Peyer's patch (tissue), 4 donors: ENCODE measurements at places on chromosomes 5 and 9. TPM values are rescaled to one million over a fixed set of nuclear protein-coding genes. Genes with fewer than 3 reads are reported as not detected.
A peak's percentile ranks its signal among the peaks of the same experiment; 100 is the strongest.

DNA sequence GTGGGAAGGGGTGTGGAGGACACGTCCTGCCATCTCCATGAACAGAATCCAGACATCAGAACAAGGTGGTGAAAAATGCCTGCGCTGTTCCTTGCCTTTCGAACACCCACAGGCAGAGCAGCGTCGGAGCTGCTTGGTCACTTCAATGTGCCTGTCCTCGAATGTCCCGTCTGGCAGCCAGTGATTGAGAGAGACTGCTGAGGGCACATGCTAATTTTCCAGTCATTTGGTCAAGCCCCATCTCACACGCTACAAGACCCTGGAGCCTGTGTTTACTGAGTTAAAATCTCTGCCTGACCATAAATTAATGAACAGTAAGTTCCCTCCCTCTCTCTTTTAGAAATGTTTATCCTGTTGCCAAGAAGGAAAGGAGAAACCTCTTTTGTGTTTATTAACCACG is 149.3 kb downstream of the NTRK2 start:
- no peak for DNase-seq

GRCh38 chr9:112176524-112176923 is 1.4 kb upstream of the SUSD1 start:
- DNase-seq: no peak

DNA sequence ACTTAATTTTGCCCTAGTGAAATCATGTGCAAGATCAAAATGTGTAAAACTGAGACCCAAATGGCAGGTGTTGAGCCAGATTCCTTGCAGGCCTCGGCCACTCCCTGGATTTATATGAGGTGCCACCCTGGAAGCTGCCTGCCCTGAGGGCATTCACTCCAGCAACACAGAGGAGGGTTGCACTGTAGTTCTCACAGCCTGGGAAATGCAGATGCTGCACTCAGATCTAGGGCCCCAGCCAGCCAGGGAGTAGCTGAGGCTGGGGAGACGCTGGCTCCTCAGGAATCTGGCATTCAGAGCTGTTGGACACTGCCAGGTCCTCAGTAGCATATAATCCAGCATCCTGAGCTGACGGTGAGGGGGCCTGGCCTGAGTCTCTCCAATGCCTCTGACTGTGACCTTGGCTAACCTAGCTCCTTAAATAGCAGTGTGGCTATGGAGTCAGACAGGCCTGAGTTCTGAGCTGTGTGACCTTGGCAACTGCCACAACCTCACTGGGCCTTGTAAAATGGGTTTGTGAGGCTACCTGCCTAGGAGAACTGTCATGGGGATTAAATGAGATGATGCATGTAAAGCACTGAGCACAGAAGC is 8.7 kb downstream of the KCNMB1 start:
- DNase-seq: no peak

- DNase-seq: no peak
These were observed 376.1 kb downstream of the EFNA5 start for GRCh38 chr5:107294669-107295068.

DNA sequence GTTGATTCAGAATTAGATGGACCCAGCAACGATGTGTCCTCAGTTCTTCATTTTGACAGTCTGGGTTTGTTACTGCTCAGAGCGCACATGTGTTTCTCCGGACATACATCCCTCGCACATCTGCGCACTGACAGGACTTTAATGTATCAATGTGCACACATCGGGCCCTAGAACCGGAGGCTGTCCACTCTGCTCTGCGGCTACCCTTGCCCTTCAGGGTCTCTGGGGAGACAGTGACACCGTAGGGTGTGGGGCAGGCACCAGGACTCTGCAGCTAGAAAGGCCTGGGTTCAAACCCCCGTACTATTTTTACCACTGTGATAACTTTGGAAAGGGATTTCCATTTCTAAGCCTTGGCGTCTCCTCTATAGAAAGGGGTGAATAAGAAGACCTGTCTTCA is 23.5 kb upstream of the LPCAT1 start:
- peak; percentile 13 for DNase-seq

DNA sequence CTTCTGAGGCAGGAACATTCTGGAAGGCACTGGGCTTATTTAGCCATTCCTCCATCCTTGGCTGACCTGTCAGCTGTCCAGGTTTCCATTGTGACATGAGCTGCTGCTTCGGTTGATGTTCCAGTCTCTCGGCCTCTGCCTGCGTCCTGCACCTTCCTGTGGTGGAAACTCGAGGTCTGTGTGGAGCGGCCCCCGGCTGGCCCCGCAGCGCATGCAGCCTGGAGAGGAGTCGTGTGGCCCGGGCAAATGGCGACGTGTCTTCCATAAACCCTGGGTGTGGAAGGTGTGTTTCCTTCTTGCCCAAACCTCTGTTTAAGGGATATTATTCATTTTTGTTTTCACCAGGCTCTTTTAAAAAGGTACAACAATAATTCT is 36.5 kb upstream of the SLC9A3 start:
- DNase-seq: no peak

- no peak for DNase-seq
These were observed 65.8 kb downstream of the MTX3 start for GRCh38 chr5:79924936-79925893.

- DNase-seq: no peak
These were observed 825 bp upstream of the RIOK2 start for GRCh38 chr5:97183930-97184213.

- no peak for DNase-seq
These were observed 120.6 kb downstream of the ARHGEF28 start for GRCh38 chr5:73746608-73747007.

DNA sequence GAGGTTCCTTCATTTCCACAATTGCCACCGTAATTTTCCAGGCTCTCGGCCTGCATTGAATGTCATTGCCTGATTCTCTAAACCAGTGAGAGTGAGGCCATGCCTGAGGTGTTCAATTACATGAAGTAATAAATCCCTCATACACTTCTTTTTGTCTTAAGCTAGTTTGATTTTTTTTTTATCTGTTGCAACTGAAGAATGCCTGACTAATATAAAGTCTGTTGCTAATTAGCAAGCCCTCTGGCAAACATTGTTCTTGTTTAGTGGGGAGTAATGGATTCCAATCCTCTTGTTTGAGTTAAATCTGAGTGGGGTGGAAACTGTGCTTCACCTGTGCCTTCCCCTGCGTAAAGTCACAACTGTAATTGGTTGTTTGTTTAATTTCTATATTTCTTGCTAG is 338.1 kb upstream of the ATP10B start:
- DNase-seq: no peak

GRCh38 chr5:147538236-147538635 is 28.4 kb upstream of the DPYSL3 start:
- no peak for DNase-seq

DNA sequence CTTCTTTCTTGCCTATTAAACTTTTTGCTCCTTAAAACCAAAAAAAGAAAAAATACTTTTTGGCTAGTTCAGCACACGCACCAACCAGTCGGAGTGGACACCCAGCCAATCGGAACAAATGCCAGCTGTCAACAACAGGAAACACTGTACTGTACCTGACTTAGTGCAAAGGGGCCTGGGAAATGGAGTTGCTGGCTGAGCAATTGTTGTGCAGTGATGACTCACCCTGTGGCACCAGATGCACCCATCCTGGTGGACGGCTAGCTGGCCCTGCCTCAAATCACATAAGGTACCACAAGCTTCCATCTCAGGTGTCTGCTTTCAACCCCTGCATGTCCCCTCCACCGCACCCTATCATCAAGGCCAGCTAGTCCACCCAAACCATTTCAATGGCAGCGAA is 20.9 kb downstream of the FOXE1 start:
- no peak for DNase-seq

GRCh38 chr9:104772714-104773510 is 9.0 kb downstream of the NIPSNAP3B start:
- DNase-seq: no peak

DNA sequence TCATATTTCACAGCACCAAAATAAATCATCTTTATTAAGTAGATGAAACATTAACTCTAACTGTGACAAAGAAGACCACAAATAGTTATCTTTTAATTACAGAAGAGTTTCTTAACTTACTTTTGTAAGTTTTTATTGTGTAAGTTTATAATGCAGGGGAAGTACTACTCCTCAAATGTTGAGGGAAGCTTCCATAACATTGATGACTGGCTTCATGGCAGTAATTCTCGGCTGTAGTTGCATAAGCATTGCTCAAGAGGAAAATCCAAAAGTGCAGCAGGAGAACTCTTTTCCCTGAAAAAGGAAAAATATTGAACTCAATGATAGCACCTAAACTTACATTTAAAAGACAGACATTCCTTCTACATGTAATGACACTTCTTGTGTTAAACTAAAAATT is 4.6 kb downstream of the TSLP start:
- no peak for DNase-seq

- no peak for DNase-seq
These were observed 264.1 kb downstream of the GLIS3 start for GRCh38 chr9:4035777-4036176.

GRCh38 chr5:3606121-3606831 is 10.6 kb downstream of the IRX1 start:
- no peak for DNase-seq

GRCh38 chr9:117354244-117354847 is 60.5 kb downstream of the ASTN2 start:
- DNase-seq: no peak

DNA sequence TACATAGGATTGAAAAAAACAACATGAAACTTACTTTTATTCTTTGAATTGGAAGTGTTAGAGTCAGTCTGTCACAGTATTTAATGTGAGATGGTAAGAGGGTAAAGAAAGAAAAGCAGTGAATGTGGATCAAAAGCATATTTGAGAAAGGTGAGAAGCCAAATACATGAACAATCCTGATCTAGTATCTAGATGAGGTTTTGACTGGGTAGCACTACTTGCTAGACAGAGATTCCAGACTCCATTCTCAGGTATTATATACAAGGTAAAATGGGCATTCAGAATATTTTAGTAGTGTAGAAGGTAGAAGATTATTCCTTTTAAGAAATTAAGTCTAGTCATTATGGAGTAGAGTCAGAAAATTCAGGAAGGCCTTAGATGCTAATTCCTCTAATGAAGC is 62.2 kb downstream of the SLC38A9 start:
- no peak for DNase-seq

DNA sequence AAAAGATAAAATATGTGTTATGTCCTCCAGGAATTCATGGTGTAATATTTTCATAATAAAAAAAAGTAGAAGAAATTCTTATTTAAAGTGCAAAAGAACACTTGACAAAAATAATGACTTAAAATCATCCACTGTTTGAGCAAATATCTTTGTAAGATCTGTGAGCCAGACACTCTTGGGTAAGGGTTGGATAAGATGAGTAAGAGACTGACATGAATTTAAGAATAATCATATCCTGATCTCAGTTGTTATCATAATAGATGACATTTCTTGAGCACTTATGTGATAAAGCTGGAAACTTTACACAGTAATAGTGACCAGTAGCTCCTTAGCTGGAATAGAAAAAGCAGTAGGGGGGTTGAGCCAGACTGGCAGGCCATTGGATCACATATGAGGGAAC is 40.0 kb upstream of the ADRB2 start:
- DNase-seq: no peak

PCA3 gene
- not detected for total RNA-seq

ANKRD33B gene
- 3.1 TPM for total RNA-seq

LMX1B gene
- not detected for total RNA-seq

REEP2 gene
- 1.9 TPM for total RNA-seq

CDC20B gene
- total RNA-seq: not detected

FABP6 gene
- total RNA-seq: 6,474 TPM

ZDHHC11B gene
- 52.0 TPM for total RNA-seq
